H9 (cell line): ENCODE measurements at places on chromosomes 5 and 9. TPM values are rescaled to one million over a fixed set of nuclear protein-coding genes. Genes with fewer than 3 reads are reported as not detected.

- no peak for DNase-seq
These were observed 25.8 kb downstream of the KLHL3 start for GRCh38 chr5:137710086-137710485.

GRCh38 chr9:95370064-95370463 lies 52.6 kb upstream of the FANCC start:
- no peak for DNase-seq

GRCh38 chr9:36029202-36029601 lies 7.5 kb upstream of the RECK start:
- DNase-seq: no peak

DNA sequence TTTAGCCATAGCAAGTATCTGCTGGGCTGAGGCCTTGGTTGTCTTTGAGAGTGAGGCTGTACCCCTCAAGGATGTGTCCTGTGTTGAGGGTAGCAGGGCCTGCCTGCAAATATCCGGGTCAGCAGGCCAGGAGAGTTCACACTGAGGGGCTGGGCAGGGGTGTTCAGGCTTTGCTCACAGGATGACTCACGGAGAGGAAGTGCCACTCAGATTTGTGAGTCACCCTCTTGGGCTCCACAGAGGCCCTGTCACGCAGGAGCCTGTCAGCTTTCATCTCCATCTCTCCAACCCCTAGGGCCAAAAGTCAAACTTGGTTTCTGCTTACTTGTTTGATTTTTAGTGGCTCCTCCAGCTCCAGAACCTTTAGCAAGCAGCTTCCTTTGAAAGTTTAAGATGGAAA lies 211.5 kb downstream of the SEC61B start:
- no peak for DNase-seq

HK3 gene
- not detected in 2 replicates for total RNA-seq

MARCOL gene
- not detected in 2 replicates for total RNA-seq
